ENCODE measurements at places on chromosomes 11 and 22.
A peak's percentile ranks its signal among the peaks of the same experiment; 100 is the strongest.

- DNase-seq, result no peak
These were observed 185.9 kb upstream of the ZBED5 start for GRCh38 chr11:11043721-11044120.

DNA sequence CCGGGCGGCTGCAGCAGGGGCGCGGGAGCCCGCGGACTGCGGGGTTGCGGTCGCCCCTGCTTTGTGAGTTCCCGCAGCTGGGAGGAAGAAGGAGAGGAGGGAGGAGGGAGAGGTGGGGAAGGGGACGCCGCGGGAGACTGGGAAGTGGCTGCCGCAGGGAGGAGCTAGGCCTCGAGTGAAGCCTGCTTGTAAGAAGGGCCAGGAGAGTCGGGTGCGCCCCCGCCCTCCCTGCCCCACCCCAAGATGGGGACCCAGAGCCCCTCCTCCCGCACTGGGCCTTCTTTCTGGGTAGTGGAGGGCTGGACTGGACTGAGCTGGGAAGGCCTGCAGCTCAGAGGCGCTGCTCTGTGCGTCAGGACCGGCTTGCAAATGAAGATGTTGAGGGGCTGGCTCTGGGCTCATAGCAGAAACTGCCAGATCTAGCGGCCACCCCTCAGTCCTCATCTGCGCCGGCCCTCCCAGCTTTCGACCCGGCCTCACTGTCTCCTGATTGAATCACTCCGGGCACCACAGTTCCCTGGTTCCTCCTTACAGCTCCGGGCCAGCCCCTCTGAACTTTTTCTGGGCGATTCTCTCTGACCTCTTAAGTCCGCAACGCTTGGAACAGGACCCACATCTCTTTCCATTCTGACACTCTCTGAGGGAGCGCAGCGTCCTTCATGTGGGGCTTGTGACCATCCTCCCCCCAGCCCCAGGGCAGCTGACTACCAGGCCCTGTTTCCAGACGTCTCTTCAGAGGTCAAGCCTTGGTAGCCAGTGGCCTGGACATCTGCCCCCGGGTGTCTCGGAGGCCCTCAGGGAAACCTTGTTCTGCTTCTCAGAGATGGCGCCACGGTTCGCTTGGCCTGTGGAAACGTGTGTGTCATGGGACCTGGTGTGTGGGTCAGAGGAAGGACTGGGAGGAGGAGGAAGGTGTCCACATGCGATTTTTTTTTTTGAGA lies 21.9 kb downstream of the SERPINH1 start:
- DNase-seq, result peak; percentile 66

- DNase-seq, result no peak
These were observed 178.5 kb downstream of the ARHGAP42 start for GRCh38 chr11:100865443-100866065.

- no peak for DNase-seq
These were observed 274.2 kb downstream of the CASP12 start for GRCh38 chr11:104624021-104624420.

DNA sequence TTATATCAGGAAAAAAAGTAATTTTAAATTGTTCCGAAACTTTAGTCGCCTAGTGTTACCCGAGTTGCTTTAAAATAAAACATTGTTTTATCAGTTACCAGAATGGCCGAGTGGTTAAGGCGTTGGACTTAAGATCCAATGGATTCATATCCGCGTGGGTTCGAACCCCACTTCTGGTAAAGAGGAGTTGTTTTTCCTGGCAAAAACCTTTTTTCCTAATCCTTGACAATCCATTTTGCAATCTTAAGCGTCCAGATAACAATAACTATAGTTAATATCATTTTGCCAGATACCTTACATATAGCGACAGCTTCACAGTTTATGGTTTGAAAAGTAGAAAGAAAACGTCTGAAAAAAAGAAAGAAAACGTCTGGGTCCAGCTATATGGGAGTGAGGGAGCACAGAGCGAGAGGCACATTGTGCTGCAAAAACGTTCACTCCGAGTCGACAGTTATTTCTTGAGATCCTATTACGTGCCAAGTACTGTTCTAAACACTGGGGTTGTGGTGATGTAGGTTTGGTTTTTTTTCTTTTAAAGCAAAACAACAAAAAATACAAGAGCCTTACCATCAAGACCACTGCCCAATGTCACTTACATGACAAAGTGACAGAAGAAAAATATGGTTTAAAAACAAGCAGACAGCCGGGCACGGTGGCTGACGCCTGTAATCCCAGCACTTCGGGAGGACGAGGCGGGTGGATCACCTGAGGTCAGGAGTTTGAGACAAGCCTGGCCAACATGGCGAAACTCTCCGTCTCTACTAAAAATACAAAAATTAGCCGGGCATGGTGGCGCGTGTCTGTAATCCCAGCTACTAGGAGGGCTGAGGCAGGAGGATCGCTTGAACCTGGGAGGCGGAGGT lies 40.6 kb downstream of the OR4D9 start:
- DNase-seq, result no peak

- no peak for DNase-seq
These were observed 21.3 kb downstream of the STX3 start for GRCh38 chr11:59776210-59777066.

DNA sequence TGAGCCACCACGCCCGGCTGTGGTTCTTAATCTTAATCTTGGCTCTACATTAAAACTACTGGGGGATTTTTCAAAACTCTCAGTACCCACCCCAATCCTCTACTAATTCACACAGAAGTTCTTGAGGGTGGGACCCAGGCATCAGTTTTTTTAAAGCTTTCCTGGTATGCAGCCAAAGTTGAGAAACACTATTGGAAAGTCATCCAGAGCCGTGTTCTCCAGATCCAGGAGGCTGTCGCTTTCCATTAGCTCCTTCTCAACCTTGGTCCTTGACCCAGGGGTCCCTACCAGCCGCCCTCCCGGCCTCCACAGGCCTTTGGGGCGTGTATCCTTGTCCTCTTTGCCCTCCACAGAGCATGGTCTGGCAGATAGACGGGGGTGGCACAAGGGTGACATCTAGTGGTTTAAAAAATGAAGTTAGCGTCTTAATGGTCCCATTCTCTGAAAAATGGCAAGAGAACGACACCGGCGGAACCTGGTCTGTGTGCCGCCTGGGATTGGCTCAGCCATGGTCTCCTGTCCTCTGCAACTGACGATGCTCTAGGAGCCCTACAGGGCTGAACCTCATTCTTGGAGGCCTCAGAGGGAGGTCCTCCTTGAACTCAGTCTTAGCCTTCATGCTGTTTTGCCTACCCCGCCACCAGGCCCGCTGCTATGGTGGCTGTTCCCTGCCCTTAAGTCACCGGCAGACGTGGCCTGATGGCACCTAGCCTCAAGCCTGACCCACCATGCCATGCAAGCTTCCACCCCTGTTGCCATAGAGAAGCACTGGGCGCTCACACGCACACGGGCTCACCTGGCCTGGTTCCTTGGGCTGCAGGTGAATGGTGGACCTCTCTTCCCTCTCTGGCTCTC lies 152.0 kb upstream of the SYN3 start:
- peak; percentile 72 for DNase-seq

DNA sequence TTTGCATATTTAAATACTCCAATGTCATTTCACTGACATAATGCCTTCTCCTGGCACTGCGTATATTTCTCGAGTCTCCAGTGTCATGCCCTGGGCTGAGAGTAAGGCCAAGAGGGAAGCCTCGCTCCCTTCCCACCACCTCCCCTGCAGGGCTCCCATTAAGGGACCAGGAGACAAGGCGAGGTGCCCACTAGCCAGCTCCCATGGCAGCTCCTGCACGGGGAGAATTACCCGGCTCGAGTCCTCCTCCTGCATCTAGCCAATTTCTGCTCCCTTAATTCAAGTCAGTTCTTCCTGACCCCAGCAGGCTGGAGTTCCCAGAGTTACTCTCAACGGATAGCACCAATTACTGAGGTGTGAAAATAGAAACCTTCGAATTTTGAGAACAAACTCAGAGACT lies 31.9 kb downstream of the OPCML start:
- no peak for DNase-seq

- DNase-seq, result no peak
These were observed 65.1 kb downstream of the CLMP start for GRCh38 chr11:123129920-123130319.

- no peak for DNase-seq
These were observed 110.8 kb downstream of the ARHGAP8 start for GRCh38 chr22:44862981-44863860.

DNA sequence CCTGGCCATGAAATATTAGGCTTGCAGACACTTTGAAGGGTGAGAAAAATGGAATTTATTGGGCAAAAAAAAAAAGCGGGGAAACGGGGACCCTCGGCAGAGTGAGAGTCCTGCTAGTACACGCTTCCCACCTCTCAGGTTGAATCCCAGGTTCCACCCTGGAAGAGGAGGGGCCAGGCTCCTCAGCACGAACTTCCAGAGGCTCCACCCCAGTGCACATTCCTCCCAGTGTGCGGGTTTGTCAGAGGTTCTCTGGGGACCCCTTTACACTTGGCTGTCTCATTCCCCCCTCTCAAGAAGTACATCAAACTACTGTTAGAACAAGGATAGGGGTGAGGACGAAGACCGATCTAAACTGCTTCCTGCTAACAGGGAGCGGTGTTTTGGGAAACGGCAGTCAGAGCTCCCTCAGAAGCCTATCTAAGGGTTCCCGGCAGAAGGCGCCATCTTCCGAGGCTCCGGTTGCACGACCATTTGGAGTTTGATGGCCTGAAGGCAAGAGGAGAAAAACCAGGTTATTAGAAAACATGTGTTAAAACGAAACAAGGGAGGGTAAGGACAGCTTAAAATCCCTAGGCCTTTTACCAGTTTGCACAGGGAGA lies 27.5 kb downstream of the FOLR3 start:
- no peak for DNase-seq

GRCh38 chr11:112583261-112583893 lies 322.7 kb upstream of the PLET1 start:
- peak; percentile 57 for DNase-seq

DNA sequence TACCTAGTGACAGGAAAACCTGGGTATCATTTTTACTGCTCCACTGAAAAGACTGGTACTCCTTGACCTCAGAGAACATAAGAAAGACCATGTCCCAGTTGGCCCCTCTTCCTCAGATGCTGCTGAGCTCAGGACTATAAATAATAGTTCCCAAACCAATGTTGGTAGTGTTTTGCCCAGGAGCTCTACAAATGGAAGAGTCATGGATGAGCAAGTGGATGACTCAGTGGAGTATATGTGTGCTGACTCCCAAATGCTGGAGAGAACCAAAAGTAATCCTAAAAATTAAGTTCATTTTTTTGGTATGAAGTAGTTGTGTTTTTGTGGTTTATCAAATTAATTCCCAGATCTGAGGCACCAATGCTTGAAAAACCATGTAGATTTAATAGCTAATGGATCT lies 482.0 kb downstream of the KCNA4 start:
- DNase-seq, result no peak

DNA sequence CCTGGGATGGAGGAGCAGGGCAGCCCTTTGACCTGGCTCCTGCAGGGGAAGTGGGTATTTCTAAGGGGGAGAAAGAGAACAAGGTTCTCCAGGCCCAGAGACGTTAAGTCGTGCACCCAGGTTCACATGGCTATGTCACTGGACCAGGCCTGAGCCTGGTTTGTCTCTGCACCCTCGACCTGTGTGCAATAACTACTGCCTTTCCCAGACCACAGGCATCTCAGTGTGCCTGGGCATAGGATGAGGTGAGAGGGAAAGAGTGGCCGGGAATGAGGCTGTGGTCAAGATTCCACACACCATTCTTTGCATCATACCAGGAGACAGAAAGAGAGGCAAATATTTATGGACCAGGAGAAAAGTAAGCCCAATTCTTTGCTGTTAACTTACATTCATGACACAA lies 66.8 kb downstream of the PRR5L start:
- no peak for DNase-seq

- DNase-seq, result no peak
These were observed 167.0 kb upstream of the RASSF10 start for GRCh38 chr11:12841946-12842630.

DNA sequence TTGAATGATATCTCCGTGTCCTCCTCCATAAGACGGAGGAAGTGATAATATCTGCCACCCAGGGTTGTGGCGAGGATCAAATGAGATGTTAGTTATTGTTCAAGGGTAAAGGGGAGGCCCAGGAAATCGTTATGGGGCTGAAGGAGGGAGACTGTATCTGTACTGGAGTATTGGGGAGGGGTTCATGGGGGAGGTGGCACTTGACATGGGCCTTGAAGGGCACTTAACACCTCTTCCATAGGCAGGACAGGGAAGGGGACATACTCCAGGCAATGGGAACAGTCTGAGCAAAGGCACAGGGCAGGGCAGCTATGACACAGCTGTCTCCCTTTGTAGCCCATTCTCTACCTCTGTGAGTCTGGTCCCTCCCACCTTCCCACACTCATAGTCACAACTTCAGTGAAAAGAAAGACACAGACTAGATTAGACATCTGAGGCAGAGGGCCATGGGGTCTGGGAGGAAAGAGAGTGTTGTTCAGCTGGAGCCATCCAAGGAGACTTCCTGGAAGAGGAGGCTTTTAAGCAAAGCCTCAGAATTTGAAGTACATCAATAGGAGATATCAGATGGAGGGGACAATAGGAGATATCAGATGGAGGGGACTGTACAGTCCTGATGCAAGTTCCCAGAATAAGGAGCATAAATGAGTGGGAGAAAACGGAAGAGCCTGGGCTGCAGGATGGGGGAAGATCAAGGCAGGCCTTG lies 15.8 kb upstream of the DGKZ start:
- no peak for DNase-seq

GRCh38 chr11:12800032-12800671 lies 125.9 kb downstream of the TEAD1 start:
- no peak for DNase-seq

DNA sequence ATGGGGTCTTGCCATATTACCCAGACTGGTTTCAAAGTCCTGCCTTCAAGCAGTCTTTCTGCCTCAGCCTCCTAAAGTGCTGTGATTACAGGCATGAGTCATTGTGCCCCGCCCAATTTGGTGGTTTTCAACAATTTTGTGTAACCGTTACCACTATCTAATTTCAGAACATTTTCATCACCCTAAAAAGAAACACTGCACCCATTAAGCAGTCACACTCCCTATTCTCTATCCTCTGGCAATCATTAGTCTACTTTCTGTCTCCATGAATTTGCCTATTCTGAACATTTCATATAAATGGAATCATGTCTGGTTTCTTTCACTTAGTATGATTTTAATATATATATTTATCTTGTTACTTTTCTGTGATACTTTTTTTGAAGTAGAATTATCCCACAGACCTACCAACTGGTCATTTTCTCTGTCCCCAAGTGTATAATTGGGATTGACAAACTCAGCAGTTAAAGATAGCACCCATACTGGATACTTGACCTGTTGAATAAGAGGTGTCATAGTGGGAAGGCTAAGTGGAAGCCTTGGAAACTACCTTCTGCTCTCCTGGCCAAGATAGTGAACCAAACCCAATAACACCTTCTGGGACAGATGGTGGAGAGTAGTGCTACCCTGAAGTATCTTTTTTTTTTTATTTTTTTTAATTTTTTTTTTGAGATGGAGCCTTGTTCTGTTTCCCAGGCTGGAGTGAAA lies 64.8 kb downstream of the STIM1 start:
- no peak for DNase-seq

GRCh38 chr11:78338138-78338537 lies 79.5 kb downstream of the GAB2 start:
- DNase-seq, result no peak

GRCh38 chr22:35102663-35103062 lies 36.7 kb downstream of the ISX start:
- DNase-seq, result peak; percentile 41

GRCh38 chr11:103051151-103051801 lies 40.7 kb downstream of the DCUN1D5 start:
- DNase-seq, result no peak
